Stimulated activated CD4-positive, alpha-beta T cell treated with anti-CD3 and anti-CD28 coated beads, Interleukin-4, amount 100 ng/mL, for 48 hours (primary cell): ENCODE measurements at places on chromosomes 1 and 21.

DNA sequence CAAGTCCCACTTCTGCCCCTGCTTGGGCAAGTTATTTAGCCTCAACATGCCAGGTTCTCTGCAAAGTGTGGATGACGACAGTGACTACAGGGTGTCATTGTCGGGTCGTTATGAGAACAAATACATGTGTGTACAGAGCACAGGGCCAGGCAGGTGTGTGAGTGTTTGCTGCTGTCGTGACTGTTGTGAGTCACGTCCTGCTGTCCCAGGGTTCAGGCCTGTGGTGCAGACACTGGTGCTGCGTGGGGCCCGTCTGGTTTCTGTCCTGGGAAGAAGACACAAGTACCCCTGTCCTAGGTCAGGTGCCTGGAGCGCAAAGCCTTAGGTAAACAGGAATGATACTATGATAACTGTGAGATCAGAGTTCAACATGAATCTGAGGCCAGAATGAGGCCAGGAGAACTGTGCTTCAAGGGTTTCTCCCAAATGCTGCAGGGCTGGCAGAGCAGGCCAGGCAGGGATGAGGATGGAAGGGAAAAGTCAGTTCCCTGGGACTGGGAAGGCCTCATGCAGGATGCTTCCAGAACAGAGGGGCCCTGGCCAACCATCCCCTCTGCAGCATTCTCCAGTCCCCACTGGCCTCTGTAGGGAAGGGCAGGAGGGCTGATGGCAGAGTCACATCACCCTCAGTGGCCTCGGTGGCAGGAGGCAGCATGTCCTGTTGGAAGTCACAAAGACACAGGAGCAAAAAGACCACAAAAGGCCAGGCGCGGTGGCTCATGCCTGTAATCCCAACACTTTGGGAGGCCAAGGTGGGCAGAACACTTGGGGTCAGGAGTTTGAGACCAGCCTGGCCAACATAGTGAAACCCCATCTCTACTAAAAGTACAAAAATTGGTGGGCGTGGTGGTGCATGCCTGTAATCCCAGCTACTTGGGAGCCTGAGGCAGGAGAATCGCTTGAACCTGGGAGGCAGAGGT is 15.7 kb downstream of the GPR157 start:
- no peak for DNase-seq

DNA sequence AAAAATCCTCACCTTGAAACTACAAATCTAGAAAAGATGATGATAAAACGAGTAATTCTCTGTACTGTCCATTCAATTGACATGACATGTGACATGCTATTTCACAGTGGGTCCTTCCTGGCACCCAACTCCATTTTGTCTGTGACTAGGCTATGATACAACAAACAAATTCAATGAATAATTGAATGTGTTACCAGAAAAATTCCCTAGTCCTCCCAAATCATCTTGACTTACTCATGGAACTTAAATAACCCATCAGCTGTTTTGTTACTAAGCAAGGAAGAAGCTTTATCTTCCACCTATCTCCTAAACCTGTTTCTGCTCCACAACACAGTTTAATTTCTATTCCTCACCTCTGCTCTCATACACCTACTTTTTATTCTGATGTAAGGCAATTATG is 30.4 kb downstream of the B3GALNT2 start:
- DNase-seq: no peak

DNA sequence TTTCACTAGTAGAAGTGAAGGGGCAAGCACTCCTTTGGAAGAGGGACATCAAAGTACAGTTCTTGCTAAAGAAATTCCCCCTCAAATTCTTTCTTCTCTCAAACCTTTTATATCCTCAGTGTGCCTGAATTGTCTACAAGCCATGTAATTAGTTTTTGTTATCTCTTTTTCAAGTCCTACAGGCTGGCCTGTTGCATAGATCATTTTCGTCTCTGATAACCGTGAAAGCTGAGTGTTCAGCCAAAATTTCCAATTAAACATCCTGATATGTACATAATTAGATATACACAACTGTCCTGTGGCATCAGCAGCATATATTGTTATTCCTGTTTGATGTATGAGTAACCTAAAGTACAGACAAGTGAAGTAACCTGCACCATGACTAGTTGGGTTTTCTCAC is 375.5 kb upstream of the ST6GALNAC5 start:
- DNase-seq: no peak

- DNase-seq: peak; percentile 71
Measured at GRCh38 chr21:31184459-31184858, 146.2 kb upstream of the KRTAP19-8 start.

- DNase-seq: no peak
Measured at GRCh38 chr1:86154571-86155050, 2.0 kb downstream of the COL24A1 start.

- no peak for DNase-seq
Measured at GRCh38 chr21:46145840-46146691, 9.3 kb downstream of the FTCD start.

DNA sequence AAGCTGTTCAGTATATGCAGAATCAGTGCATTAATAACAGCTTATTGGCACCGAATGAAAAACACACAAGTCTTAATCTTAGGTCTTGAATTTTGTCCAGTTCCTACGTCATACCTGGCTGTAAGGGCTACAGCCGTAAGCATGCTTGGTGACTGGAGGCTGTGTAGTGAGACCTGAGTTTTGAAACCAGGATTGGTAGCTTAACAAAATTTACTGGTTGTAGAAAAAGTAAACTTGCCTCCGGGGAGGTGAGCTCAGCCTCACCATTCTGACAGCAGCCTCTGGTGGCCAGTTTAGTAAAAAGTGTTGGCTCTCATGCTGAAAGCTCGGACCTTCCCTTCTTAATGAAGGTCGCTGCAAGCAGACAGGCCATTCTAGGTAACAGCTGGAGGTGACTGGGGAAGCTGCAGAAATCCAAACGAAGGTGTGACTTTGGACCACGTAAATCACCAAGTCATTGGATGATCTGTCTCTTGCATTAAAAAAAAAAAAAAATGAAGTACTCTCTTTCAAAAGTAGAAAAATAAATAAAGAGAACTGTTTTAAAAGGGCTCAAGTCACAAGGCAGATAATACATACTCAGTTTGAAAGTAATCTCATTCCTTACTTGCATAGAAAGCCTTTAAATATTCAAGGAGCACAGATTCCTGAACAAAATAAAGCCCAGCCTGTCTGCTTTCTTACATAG is 48.9 kb downstream of the HLCS start:
- no peak for DNase-seq

DNA sequence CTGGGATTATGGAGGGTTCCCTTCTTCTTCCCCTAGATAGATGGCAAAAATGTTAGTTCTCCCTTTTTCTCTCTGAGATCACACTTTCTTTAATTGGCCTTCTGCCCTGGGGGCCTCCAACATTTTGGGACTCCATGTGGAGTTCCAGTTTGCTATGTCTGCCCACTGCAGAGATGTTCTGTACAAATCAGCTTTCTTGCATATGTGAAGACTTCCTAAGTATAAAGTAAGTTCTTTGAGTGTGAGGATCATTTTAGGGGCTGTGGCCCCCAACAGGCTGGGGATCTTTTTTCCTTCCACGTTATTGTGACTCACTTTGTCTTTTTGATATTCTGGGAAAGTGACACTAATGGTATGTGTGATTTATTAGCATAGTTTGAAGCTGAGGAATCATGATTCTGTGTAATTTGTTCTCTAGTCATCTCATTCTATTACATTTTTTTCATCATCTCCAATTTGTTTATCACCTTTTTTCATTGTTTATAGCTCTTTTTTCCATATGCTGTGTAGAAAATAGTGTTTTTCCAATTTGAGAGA is 48.2 kb downstream of the HHAT start:
- DNase-seq: no peak

GRCh38 chr21:20877976-20878375 is 120.2 kb upstream of the NCAM2 start:
- no peak for DNase-seq

DNA sequence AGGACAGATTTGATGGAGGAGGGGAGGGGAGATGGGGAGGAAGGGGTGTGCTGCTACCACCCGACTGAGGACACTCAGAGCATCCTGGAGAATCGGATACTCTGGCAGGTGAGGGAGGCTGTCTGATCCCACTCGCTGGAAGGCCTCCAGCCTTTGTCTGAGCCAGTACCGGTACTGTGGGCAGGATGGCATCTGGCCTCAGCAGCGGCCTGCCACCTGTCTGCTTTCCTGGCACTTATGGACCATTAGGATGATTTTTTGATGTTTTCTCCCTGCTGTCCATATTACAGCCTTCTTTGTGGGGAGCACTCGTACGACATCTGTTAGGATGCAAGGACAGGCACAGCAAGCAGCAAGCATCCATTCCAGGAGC is 11.5 kb downstream of the ATP2B4 start:
- no peak for DNase-seq

DNA sequence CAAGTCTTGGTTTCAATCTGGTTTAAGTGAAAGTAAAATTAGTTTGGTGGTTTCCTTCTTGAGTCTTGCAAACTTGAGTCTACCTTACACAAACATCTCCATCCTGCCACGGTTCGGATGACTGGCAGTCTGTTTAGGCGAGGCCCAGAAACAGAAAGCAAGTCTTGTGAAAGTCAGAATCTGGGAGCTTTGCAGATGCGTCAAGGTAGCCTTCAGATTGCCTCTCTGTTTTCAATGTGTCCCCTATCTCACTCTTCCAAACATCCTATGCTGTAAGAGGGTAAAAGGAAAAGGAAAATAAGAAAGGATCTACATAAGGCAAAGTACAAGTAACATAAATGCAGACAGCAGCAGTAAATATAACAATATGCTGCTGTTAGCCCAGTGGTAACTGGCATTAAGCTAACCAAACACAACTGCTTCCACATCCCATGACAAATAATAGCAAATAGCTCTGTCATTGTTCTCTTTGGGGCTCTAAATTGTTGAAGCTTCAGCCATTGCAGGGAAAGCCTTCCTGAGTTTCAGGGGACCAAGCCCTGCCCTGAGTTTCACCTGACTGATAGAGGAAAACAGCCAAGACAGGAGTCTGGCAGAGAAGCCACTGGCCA is 26.2 kb upstream of the C1orf105 start:
- peak; percentile 28 for DNase-seq

GRCh38 chr1:201471772-201472171 is 2.8 kb upstream of the PHLDA3 start:
- no peak for DNase-seq

GRCh38 chr1:91864017-91864700 is 21.8 kb downstream of the TGFBR3 start:
- DNase-seq: no peak

GRCh38 chr1:212700223-212700891 is 717 bp upstream of the BATF3 start:
- DNase-seq: peak; percentile 65

DNA sequence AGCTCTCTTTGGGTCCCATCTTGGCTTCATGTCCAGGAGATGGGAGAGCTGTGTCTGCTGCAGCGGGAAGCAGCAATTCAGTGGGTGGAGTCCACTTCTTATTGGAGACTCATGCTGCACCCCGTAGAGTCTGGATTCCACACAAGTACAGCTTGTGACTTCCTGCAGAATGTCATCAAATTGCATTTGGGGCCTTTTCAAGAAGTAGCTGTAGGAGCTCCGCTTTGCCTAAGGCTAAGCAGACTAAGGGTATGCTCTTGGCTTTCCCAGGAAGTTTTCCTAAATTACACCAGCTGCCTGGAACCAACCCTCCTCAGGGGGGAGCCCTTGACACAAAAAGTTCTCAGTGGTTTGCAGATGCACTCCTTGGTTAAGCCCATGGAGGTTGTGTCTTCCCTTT is 5.7 kb upstream of the MOB3C start:
- no peak for DNase-seq

DNA sequence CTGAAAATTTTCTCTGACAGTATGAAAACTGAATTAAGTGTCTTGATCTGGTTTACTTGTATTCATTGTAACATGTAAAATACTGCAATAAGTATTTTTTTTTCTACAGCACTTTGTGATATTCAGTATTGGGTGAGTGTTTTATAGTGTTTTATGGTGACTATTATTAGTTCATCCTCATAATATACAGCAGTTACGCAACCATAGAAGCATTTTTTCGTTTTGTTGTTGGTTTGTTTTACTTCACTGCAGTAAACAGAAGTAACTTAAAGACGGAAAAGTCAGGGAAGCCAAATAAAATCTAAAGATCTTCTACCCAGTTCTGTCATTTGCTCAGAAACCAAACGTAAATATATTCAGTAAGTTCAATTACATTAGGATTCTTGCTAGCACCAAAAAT is 250.0 kb downstream of the TPR start:
- DNase-seq: no peak

GRCh38 chr1:164576291-164577271 is 17.6 kb downstream of the PBX1 start:
- DNase-seq: no peak

- no peak for DNase-seq
Measured at GRCh38 chr1:53893999-53894636, at the start of gene DIO1. Gene DIO1 (plus strand): TSS chr1:53894187. CDS start chr1:53894211, 24 bp downstream.

GRCh38 chr1:55696181-55696754 is 481.1 kb upstream of the USP24 start:
- DNase-seq: no peak

DNA sequence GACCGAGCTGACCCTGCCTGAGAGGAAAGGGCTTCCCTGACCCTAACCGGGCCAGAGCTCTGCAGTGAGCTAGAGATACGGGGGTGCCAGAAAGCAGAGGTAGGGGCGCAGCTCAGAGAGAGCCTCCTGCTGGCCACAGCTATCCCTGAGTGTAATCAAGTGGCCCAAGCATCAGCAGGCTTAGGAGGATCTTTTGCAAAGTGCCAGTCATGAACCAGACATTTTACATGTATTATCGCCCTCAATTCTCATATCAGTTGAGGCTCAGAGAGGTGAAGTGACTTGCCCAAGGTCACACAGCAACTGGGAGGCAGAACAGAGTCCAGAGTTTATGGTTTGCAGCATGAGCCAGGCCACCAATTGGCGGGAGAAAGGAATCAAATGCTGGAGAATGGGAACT is 7.0 kb upstream of the ID3 start:
- no peak for DNase-seq
